ENCODE measurements at places on chromosomes 6 and 20. TPM values are rescaled to one million over a fixed set of nuclear protein-coding genes. Genes with fewer than 3 reads are reported as not detected.

GPX5 gene
- not detected for total RNA-seq

ULBP2 gene
- 7.0 TPM for total RNA-seq

PTGIS gene
- total RNA-seq, result 6.2 TPM

GRCh38 chr6:138287144-138287955 lies 69.1 kb upstream of the PBOV1 start:
- peak; percentile 29 for DNase-seq

GRCh38 chr6:68758559-68758958 lies 123.5 kb downstream of the ADGRB3 start:
- DNase-seq, result no peak

DNA sequence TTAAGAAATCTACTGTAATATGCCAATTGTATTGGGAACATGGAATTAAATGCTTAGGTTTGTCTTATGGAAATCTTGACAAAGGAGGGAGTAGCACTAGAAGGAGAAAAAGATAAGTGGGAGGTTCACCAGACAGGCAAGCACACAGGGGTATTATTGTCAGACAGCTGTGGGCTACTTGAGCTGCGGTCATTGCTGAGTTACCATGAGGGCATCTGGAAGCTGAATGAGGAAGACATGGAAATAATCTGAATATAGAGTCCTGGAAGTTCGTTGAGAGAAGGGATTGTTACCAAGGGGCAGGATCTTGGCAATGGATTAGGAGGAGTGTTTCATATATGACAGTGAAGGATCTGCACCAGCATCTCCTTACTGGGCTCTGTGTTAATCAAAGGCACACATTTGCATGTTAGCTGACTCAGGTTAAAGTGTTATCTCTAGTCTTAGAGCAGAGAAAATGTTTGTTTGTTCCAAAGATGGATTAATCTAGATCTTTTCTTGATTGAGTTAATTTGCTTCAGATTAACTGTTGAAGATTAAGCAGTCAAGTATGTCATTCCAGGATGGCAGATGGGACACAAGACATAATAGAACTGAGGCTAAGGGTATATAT lies 53.0 kb upstream of the SUPT3H start:
- no peak for DNase-seq

- DNase-seq, result no peak
Measured at GRCh38 chr20:33609504-33609903, 52.6 kb upstream of the C20orf144 start.

- DNase-seq, result no peak
Measured at GRCh38 chr20:63315731-63316491, 22.9 kb downstream of the COL20A1 start.

DNA sequence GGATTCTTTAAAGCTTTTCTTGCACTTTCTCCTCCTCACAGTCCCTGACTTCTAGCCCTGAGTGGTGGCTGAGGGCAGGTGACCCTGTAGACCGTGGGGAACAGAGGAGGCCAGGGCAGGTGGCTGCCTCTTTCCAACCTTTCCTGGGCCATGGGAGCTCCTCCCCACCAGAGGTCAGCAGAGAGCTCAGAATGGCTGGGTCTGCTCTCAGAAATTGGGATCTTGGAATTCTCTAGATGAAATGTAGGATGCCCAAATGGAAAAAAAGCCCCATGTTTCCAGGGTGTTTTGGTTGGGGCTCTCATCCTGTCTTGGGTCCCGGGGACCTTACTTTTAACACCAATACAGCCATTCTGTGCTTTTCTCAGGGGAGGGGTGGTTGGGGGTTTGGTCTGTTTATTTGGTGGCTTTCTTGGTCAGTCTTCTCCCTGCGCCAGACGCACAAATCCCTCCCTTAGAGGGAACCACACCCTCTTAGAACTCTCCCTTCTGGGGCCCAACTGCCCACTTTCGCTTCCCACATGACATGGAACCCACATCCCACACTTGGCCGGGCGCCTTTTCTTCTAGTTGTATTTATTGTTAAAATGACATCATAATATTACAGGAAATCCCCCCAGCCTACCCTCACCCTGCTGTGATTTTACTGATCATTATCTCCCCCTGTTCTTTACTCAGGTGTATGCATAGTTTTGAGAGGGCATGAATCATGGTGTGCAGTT lies 17.9 kb downstream of the GNAS start:
- DNase-seq, result peak; percentile 63

Measured in endothelial cell of umbilical vein (primary cell).